Suppressor macrophage (primary cell): ENCODE measurements at places on chromosomes 7 and 10.

DNA sequence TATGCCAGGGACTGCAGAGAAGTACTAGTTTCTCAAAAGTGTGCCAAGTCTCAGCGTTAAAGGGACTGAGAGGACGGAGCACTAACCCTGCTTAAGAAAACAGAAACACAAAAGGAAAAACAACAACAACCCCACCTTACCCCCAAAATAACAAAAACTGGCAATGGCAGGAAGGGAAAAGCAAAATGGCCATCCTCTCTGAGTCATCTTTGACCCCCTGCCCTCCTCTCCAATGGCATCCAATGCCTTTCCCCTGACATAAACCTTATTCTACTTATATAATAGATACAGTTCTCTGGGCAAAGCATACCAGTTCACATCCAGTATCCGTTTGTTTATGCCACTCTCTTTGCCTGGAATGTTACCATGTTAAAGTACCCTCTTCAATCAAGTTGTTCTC is 1.6 kb downstream of the POLR1F start:
- DNase-seq = no peak

GRCh38 chr7:79854621-79855020 is 280.0 kb upstream of the GNAI1 start:
- no peak for DNase-seq

DNA sequence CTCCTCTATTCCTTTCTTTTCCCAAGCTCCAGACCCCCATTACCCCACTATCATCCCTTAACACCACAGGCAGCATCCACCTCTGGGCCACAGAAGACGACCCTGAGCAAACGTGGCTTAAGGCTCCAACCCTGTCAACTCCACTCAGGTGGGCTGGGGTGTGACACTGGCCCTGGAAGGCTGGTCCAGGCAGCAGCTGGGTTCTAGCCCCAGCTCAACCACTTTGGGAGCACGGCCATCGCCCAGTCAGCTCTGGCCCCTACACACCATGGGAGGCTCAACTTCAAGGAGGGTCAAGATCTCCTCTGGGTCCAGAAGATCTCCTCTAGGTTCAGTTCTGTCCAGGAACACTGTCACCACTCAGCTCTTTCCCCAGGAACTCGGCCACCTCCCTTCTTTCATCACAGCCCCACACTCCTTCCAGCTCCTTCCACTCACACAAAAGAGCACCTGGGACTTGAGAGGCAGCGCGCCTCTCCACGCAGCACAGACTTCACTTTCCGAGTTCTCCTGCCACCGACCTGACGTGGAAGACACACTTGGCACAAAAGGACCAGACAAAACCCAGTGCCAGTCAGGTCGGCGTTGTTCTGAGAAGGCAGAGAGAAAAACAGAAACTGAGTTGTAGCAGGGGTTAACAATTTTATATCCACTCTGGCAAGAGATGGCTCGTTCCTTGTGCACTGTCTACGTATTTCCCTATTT is 84.1 kb downstream of the CTBP2 start:
- DNase-seq = no peak

GRCh38 chr10:133021116-133021962 is 66.4 kb upstream of the ADGRA1 start:
- no peak for DNase-seq

- DNase-seq = no peak
Observed at GRCh38 chr10:1249142-1249920, 193.1 kb downstream of the WDR37 start.

DNA sequence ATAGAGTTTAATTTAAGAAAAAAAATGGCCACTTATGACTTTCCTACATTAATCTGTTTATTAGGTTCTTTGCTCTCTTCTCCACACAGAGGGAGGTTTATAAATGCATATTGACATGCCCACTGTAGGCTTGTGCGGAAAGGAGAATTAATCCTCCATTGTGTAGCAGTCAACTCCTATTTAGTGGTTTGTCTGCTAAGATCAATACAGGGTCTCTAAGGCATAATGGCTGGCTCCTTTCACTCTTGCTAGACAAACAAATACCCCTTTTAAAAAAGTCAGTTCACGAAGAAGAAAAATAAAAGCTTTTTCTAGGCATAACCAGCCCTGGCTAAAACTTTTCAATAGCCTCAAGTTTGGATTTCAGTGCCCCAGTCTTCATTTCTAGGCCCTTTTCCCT is 141.6 kb downstream of the TSPAN12 start:
- no peak for DNase-seq

DNA sequence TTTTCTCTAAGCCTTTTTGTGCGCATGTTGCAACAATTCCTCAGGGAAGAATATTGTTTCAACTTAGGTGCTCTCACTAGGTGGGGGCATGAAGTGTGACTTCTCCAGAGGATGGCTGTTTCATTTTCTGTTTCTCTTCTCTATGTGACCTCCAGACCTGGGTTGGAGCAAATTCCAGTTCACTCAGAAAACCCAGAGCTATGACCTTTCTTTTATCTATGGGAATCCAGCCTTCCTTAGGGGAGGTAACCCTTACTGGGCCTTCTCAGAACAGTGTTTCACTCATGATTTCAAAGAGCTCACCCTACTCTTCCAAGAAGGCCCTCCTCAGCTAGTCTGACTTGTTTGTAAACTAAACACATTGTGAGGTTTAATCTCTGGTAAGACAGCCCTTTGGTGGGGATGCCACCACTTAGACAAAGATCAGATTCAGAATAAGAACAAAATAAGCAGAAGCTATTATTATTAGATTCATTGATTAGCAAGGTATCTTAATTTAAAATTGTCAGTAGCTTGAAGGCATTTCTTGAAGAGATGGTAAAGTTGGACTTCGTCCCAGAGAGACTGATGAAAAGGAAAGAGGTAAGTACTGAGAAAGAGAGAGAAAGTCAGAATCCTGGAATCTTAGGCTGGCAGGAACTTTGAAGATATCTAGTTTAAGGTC is 16.6 kb upstream of the TAS2R60 start:
- no peak for DNase-seq

DNA sequence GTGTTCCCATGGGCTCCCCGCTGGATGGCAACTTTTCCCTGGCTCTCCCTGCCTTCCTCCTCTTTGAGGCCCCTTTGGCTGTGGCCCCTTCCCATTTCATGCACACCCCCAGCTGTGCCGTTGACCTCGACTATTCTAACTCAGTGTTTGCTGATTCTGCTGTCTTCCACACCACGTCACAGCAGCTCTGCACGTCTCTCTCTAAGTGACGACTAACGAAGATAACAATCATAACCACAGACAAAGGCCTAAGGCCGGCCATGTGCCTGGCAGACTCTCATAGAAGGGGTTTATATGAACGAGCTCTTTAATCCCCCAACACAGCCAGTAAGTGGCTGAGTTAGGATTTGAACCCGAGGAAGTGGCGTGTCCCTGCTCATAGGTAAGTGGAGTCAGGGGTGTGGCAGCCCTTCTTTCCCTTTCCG is 151.5 kb upstream of the SHH start:
- DNase-seq = no peak

DNA sequence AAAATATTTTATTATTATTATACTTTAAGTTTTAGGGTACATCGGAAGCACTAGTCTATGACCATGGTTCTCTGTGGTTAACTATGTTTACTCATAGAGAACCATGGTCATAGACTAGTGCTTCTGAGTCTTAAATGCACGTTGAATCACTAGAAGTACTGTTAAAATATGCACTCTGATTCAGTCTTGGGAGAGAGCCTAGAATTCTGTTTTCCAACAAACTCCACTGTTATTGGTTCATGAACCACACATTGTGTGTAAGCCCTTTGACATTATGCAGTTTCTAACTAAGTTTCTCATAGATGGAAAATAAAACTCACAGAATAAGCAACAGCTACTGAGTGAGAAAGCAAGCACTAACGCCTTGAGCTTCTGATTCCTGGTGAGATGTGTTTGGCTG is 1120.6 kb downstream of the SORCS1 start:
- no peak for DNase-seq

GRCh38 chr10:97173036-97173435 is 12.7 kb downstream of the SLIT1 start:
- DNase-seq = no peak

- DNase-seq = no peak
Observed at GRCh38 chr7:54337466-54337865, 204.7 kb upstream of the VSTM2A start.

GRCh38 chr10:109247814-109248213 is 675.5 kb downstream of the XPNPEP1 start:
- no peak for DNase-seq

DNA sequence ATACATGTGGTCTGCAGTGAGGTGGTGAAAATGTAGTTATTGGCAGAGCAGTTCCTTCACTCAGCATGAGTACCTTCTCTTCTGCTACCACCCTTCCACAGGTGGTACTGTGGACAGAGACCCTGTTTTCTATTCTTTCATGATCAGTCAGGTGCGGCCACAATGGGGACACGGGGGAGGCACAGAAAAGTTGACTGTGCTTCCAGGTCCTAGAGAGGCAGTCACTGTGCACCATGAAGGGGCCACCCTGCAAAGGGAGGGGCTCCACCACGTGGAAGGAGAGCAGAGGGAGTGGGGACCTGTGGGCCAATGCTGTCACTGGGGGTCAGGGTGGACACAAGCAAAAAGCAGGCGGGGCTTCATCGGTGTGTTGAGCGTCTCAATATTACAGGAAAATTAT is 3.6 kb upstream of the LANCL2 start:
- no peak for DNase-seq

- no peak for DNase-seq
Observed at GRCh38 chr10:121833387-121833786, 94.4 kb downstream of the ATE1 start.

DNA sequence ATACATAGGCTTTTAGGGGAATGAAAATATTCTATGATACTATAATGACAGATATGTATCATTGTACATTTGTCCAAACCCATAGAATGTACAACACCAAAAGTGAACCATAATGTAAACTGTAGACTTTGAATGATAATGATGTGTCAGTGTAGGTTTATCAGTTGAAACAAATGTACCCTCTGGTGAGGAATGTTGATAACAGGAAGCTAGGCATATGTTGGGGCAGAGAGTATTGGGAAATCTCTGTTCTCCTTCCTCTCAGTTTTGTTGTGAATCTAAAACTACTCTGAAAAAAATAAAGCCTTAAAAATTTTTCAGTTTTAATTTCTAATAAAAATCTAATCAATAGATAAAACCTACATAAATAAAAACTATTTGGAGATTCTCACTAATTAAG is 36.9 kb downstream of the C1GALT1 start:
- peak; percentile 18 for DNase-seq

- DNase-seq = peak; percentile 22
Observed at GRCh38 chr10:95560278-95561176, 644 bp downstream of the SORBS1 start.

DNA sequence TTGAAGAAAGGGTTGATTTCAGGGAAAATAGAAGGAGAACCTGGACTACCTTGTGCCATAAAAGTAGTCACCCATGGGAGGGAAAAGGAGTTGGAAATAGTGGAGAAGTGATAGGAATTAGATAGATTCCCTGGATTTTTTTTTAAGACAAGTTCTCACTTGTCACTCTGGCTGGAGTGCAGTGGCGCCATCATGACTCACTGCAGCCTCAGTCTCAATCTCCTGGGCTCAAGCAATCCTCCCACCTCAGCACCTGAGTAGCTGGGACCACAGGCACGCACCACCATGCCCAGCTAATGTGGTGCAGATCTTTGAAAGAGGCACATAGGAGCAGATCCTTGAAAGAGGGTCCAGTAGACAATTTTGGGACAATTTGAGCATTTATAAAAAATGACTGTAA is 9.5 kb upstream of the BLNK start:
- no peak for DNase-seq

- peak; percentile 95 for DNase-seq
Observed at GRCh38 chr7:99380823-99381663, 6.5 kb downstream of the ARPC1B start.

- DNase-seq = no peak
Observed at GRCh38 chr7:147971606-147972110, 618.9 kb upstream of the C7orf33 start.

GRCh38 chr7:128879461-128879938 is 16.8 kb downstream of the ATP6V1F start:
- DNase-seq = no peak
